ENCODE measurements at places on chromosomes 16 and 17.

GRCh38 chr17:1146561-1147265 is 33.1 kb downstream of the ABR start:
- DNase-seq, result no peak

- DNase-seq, result no peak
These were observed 53.4 kb downstream of the MEOX1 start for GRCh38 chr17:43608313-43608712.

DNA sequence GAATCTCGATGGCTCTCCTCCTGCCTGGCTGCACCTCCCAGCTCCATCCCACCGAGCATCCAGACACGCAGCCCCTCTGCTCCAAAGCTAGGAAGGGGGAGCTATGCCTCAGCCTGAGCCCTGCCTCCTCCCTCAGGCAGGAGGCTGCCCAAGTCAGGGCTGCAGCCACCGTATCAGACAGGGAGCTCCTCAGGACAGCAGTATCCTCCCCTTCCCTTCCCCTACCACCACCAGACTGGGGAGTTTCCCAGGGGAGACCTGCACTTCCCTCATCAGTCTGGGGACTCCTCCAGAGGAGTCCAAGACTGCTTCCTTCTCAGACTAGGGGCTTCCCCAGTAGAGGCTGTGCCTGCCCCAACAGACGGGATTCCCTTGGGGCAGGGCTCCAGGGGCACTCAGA is 17.5 kb downstream of the TMEM132E start:
- DNase-seq, result no peak

DNA sequence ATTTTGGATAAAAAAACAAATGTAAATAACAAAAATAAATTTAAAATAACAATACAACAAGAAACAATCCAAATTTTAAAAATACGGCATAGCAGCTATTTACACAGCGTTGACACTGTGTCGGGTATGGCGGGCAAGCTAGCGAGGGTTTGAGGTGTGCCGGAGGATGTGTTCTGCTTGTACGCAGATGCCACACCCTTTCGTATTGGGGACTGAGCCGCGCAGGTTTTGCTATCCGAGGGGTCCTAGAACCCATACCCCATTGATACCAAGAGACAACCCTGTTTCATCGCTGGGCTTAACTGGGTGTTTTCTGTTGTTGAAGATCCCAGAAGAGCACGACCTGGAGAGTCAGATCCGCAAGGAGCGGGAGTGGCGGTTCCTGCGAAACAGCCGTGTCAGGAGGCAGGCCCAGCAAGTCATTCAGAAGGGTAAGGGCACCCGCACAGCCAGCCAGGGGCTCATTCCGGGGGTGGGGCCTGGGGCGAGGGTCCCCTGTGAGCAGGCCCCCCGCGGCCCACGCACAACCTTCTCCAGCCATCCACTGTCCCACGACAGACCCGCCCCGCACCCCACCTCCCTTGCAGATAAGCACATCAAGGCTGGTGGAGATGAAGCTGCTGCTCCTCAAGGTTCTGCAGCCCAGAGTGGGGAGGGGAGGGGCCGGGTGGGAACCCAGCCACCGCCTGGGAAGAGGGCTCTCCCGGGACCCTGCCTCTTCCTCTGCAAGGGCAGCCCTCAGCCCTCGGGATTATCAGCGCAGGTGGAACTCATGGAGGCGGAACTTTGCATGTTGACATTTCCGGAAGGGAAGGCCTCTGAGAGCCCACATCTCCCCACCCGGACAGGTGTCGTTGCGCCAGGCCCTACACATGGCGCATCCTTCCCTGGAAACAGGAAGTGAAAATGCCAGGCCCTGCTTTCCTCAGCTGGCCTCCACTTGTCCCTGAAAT is 51.2 kb upstream of the CHMP6 start:
- DNase-seq, result no peak

GRCh38 chr17:34615326-34615725 is 35.9 kb downstream of the TMEM132E start:
- DNase-seq, result no peak

DNA sequence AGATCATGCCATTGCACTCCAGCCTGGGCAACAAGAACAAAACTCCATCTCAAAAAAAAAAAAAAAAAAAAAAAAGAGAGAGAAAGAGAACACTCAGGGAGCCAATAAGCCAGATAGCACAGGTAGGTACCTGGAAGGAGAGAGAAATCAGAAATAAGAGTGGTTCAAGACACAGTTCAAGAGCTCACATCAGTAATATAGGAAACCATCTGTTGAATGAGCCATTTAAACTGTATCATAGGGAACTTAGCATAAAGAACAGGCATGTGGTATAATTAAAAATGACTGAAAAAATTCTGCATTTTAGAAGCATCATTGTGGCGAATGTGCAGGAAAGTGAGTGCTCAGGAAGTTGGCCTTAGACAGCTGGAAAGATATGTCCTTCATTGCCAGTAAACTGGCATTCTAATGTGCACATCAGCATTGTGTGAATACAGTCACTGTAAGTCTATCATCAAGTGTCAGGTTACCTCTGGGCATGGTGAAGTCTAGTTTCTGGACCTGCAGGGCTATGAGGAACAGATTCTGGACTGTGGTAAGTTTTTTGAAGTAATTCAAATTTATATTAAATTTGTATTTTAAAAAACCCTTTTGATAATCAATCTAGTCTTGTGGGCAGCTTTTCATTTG is 20.4 kb downstream of the KRT12 start:
- no peak for DNase-seq

DNA sequence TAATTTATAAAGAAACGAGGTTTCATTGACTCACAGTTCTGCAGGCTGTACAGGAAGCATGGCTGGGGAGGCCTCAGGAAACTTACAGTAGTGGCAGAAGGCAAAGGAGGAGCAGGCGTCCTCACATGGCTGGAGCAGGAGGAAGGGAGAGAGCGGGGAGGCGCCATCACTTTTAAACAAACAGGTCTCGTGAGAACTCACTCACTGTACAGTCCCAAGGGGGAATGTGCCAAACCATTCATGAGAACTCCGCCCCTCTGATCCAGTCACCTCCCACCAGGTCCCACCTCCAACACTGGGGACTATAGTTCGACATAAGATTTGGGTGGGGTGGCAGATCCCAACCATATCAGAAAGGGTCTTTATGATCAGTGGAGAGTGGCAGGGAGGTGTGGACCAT is 392.4 kb upstream of the TNRC6C start:
- no peak for DNase-seq

DNA sequence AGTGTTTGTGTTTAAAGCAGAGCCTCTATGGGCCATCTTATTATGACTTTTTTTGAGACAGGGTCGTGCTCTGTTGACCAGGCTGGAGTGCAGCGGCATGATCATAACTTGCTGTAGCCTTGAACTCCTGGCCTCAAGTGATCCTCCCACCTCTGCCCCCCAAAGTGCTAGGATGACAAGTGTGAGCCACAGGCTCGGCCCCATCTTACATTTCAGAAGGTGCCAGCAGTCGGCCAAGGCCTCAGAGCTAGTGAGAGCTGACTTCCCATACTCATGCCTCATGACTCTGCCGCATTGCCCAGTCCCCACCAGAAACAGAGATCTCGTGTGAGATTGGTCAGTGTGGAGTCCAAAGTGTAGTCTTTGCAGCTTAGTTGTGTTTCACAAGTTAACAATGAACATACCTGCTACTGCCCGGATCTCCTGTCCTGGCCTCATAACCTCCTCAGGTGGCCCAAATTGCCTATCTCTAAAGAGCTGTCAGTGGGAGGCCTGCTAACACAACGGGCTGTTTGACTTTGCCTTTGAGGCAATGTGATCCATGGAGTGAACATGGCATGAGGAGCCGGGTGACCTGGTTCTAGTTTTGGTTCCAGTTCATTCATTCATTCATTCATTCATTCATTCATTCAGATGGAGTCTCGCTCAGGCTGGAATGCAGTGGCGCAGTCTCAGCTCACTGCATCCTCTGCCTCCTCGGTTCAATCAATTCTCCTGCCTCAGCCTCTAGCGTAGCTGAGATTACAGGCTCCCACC is 13.7 kb downstream of the MINK1 start:
- DNase-seq, result no peak

DNA sequence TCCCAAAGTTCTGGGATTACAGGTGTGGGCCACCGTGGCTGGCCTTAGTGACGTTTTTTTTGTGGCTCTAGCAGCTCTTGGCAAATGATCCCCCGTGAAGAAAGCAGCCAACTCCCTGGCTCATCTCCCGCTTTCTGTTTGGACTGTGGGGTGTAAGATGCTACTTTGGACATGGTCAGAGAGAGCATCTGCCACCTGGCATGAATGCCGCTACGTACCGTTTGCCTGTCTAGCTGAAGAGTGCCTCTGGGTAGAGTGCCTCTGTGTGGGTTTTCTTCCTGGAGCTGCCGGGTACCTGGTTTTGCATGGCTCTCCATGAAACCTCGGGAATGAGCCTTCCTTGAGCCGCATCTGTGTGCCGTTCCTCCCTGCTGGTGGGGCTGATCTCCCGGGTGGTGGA is 34.3 kb downstream of the NDEL1 start:
- no peak for DNase-seq

- no peak for DNase-seq
These were observed 6.1 kb downstream of the DRG2 start for GRCh38 chr17:18093616-18094408.

DNA sequence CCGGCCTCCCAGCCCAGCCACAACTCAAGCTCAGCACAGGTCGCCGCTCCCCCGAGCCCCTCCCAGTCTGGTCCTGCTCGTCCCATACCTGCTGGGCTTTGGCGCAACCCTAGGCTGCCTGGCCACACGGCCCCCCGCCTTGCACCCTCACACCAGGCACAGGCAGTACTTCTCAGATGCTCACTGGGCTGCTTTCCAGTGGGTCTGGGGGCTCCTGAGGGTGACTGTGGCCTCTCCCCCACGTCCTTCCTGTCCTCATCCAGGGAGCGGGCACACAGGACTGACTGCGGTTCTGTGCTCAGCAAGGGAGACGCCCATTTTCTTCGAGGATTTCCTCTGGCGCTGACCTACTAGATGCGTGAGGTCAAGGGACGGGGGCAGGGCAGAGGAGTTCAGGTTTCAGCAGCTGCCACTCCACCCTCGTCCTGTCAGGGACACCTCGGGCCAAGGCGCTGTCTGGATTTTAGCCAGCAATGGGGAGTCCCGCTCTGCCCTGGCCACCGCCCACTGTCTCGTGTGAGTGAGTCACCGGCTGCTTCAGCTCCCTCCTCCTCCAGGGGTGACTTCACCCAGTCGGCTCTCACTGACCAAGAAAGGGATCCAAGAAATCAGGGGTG is 115.8 kb downstream of the NPIPB11 start:
- peak; percentile 78 for DNase-seq

- DNase-seq, result no peak
These were observed 587 bp upstream of the DBF4B start for GRCh38 chr17:44707755-44708400.

- DNase-seq, result no peak
These were observed 24.4 kb downstream of the PIEZO1 start for GRCh38 chr16:88760424-88761142.

GRCh38 chr17:75288770-75289114 is 491 bp downstream of the SLC25A19 start:
- DNase-seq, result no peak

DNA sequence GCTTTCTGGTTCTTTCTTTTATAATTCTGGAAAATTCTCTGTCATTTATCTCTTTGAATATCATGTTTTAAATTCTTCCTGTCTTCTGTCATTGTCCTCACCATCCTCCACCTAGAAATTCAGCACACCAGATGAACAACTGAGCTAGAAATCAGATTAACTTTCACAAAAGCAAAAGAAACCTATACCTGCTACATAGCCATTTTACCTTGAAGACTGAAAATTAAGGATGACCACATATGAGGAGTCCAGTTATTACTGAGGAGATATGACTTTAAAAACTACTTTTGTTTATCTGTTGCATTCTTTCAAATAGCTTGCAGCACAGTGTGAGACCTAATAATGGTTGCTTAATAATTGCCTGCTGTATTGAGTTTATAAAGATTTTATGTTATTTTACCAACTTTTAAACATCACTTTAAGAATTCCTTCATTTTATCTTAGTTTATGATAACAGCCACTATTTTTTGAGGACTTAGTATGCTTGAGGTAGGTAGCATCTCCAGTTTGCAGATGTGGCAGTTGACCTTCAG is 104.3 kb downstream of the BCAS3 start:
- DNase-seq, result no peak

- no peak for DNase-seq
These were observed 9.4 kb upstream of the ABCC3 start for GRCh38 chr17:50625032-50625871.

- no peak for DNase-seq
These were observed 2.1 kb upstream of the TM4SF5 start for GRCh38 chr17:4769628-4770027.

- no peak for DNase-seq
These were observed 43.1 kb downstream of the GLG1 start for GRCh38 chr16:74563828-74564263.

DNA sequence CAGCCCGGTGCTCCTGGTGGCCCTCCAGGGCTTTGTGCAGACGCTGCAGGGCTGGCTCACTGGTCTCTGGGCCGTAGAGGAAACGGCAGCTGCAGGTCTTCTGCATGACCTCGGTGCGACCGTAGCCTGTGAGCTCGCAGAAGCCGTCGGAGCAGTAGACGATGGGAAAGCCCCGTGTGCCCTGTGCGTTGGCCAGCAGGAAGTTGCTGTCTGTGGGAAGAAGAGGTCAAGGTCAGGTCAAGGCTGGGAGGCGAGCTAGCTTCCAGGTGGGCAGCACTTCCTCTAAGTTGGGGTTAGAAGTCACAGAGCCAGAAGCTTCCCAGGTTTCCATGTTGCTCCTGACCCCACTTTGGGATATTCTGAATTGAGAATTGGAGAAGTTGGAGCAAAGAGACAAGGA is 2.1 kb downstream of the KCNH4 start:
- no peak for DNase-seq

DNA sequence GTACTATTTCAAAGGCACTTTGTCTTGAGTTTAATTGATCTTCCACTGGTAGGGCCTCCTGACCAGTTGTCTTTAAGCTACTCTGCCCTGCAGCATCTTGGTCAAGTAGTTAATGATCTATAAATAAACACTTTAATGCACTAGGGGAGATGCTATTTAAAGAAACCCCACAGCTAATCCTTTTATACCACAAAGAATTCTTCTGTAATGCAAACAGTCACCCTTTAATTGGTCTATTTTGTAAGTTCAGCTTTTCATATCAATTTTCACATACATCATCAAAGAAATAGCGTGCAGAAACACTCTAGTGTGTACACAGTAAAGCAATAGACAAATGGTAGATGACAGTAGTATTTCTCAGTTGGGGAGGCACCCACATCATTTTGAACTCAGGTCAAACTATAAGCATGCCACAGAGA is 70.3 kb downstream of the PMP22 start:
- DNase-seq, result no peak

DNA sequence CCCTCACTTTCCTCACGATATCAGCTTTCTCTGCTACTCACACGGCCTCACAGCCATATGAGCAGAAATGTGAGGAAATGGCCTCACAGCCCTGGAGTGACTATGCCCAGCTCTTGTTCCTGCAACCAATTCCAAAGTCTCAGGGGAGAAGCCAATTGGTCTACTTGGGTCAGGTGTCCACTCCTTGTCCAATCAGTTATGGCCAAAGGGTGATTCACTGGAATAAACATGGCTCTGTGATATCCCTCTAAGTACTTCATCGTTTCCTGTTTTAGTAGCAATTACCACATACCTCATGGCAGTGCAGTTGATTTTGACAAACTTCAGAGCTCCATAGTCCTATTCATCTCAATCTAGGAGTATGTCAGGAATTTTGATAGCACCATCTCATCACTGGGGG is 195.4 kb downstream of the KATNIP start:
- DNase-seq, result no peak

GRCh38 chr16:49344401-49344800 is 29.2 kb upstream of the C16orf78 start:
- no peak for DNase-seq
